ENCODE measurements at places on chromosomes 4 and X. TPM values are rescaled to one million over a fixed set of nuclear protein-coding genes. Genes with fewer than 3 reads are reported as not detected.

Gene ADGRA3
- 47.2 TPM for total RNA-seq

DNA sequence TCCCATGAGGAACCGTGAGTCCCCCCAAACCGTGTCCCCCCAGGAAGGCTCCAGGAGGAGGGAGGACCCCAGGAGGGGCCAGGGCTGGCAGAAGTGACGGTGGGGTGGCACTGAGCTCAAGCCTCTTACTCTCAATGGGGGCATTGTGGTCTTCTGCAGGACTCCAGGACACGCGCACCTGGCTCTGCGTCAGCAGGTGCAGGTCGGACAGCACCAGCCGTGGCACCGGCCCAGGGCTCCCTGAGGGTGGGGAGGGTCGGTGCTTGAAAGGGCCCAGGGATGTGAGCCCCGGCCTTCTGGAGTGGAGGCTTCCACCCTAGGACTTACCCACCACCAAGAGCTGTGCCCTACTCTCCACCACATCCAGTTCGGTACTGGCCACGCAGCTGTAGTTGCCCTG lies 18.3 kb downstream of the L1CAM start:
- peaks cover 1% of the 10 kb centered on the region for H3K27me3 ChIP-seq
- H3K4me1 ChIP-seq: no peaks in the 10 kb centered on the region
- no peak for DNase-seq
- no peak overlapping the region for H3K27ac ChIP-seq
- no peaks in the 10 kb centered on the region for H3K36me3 ChIP-seq

Gene CFAP299
- not detected for total RNA-seq

GRCh38 chr4:138488533-138488932 lies 246.4 kb upstream of the SLC7A11 start:
- no peak overlapping the region for H3K4me3 ChIP-seq
- no peaks in the 10 kb centered on the region for H3K4me1 ChIP-seq
- no peaks in the 10 kb centered on the region for H3K27me3 ChIP-seq
- no peak overlapping the region for H3K27ac ChIP-seq
- H3K36me3 ChIP-seq: no peaks in the 10 kb centered on the region
